ENCODE measurements at places on chromosomes 11 and 22.

GRCh38 chr22:25360411-25360810, 141.0 kb downstream of the CRYBB2 start:
- no peak for DNase-seq

GRCh38 chr22:43881091-43882061, 10.4 kb downstream of the PNPLA5 start:
- DNase-seq = no peak

DNA sequence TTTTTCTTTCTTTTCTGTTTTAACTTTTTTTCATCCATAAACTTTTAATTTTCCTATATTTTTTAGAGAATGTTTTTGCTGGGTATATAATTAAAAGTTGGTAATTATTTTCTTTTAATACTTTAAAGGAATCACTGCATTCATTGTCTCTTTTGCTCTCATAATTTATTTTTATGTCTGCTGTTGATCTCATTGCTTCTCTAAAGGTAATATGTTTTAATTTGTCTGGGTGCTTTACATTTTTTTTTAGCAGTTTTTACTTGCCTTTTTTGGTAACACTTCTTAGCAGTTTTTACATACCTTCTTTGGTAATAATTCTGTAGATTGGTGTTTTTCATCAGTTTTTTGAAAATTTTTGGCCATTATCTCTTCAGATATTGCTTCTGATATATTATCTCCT, 89.4 kb upstream of the BMAL1 start:
- DNase-seq = no peak

DNA sequence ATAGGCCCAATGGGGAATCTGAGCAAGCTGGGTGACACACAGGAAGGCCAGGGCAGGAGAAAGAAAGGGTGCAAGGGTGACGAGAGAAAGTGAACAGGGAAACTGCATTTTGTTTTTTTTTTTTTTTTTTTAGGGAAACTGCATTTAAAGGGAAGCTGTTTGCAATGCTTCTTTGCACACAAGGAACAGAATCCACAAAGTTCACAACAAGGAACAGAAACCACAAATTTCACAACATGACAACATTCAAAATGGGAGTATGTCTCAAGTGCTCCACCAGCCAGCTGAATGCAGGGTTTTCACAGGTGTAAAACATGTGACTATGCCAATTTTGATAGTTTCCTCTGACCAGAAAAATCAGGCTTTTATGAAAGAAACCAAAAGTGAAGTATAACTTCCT, 6.8 kb upstream of the PLAAT3 start:
- no peak for DNase-seq

DNA sequence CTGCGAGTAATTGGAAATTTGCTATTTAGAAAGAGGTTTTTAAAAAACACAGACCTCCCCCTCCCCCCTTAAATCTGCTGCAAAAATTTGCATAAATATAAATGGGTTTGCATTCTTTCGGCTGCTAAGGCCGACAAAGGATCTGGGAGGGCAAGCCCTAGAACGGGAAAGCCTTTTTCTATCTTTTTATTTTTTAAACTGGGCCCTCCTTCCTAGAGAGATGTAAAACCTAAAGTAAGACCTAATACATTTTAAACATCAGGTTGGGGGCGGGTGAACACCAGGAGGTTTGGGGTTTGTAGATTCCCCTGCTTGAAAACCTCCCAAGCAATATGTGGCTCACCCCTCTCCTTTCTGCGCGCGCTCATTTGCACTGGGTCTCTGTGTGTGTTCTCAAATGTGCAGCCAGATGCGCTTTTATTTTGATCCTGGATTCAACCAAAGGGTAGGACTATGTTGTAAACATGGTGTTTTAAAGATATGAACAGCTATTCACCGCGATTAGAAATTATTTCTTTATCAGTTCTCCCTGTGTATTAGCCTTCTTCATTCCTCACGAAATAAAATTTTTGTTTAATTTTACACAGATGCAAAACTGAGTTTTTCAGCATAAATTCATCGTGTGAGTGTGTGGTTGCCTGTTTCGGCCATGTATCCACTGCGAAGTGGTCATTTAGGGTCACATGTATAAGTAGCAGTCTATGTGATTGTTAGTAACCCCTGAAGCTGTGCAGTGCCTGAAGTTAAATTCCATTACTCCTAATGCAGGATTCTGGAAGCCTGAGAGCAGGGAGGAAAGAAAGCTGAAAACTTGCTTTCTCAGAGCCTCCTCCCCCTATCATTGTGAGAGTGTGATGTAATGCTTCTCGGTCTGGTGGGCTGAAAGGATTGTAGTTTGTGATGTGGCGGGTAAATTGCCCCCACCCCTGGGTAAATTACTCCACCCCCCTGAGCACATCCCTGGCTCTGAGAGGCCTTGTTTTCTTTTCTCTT, 988 bp downstream of the TNRC6B start:
- no peak for DNase-seq

- DNase-seq = no peak
These were observed 1.7 kb upstream of the SLC29A2 start for GRCh38 chr11:66373265-66373664.

GRCh38 chr22:36160499-36160942, at the start of gene APOL3:
TSS of gene APOL3 (minus strand) at chr22:36160755. CDS start at chr22:36149055, 11,700 bp downstream.
- DNase-seq = no peak
